ENCODE measurements at places on chromosomes 7 and 10. TPM values are rescaled to one million over a fixed set of nuclear protein-coding genes. Genes with fewer than 3 reads are reported as not detected.

GRCh38 chr10:21464134-21464533 is 61.3 kb downstream of the SKIDA1 start:
- no peak for DNase-seq

DNA sequence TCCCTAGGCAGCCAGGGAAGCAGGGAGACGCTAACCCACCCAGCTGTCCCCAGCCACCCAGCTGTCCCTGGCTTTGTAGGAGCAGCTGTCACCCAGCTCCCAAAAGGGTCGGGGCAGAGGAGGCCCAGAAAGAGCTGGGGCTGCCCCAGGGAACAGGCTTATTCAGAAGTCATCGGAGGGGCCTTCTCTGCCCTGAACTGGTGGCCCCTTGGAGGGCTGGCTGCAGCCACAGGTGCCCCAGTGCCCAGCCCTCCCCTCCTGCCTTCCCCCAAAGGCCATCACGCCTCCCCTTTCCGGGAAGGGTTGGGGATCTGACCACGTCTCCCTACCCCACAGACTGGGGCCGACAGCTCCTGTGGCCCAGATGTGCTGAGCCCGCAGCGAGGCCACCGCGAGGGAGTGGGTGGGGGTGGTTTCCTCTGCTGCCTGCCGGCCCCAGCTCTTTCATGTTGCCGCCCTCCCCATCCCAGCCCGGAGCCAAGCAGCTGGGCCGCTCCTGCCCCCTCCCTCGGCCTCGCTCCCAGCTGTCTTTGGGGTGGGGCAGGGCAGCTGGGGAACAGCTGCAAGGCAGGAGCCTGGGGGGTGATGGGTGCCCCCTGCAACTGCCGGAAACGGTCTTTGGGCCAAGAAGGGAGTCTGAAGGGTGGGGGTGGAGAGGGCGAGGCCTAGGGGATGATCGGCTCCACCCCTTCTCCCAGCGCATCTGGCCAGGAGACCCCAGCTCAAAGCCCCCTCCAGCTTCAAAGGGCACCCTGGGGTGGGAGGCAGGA is 16.8 kb downstream of the TRIM8 start:
- no peak for DNase-seq

GRCh38 chr7:141280100-141280499 is 206.2 kb downstream of the TMEM178B start:
- no peak for DNase-seq

DNA sequence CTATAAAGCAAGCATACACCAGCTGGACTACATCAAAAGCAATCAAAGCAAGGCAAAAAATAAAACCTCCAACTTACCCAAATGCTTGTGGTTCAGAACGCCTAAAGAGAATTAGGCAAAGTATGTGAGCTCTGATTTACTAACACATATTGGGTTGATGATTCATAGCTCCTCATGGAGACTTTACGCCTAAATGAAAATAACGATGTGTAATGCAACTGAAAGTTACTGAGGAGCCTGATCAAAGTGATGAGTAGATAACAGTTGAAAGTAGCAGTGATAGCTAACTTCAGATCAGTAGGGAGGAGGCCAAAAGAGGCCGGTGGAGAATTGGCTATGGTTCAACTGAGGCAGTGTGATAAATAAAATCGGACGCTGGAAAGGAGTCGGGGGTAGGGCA is 85.0 kb downstream of the MPP7 start:
- DNase-seq, result no peak

The INHBA gene
- 0.17 TPM for polyA plus RNA-seq

DNA sequence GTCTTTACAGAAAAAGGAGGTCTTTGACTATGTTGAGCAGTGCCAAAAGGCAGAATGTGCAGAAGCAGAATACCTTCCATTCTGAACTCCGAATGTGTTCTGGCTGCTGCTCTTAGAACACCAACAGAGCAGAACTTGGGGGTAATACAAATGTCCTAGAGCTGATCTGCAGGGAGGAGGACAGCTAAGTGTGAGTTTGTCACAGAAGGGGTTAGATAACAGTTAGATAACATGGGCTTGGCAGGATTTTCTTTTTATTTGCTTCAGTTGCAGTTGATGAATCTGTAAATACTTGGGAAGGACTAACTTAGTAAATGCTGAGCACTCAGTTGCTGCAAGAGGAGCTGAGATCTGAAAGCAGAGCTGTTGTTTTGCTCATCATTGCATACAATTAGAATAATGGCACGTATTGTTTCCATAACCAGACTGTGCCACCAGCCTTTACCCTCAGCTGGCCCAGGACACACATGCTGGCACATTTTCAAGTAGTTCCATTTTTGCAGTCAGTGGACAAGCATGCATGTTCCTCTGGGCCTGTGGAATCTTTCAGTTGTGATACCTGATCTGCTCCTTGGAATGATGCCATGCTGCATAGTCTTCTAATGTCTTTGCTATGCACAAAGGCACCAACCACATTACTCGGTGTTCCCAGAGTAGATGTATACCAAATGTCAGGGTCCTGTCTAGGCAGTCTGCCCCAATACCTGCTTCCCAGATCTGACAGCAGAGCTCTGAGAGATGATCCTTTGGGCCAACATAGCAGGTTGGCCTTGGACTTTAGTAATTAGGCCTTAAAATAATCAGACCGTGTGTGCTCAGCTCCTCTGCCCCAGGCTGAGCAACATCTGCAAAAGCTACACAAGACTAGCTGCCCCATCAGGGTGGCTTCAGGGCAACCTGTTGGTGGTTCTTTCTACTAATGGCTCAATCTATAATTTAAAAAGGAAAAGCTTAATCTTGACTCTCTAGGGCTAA is 55.7 kb downstream of the GSDME start:
- DNase-seq, result no peak

The GRM3 gene
- 23.5 TPM for polyA plus RNA-seq

- DNase-seq, result no peak
These were observed at the start of gene ACSL5 for GRCh38 chr10:112373912-112374338. Gene ACSL5, plus strand, starts transcription at chr10:112374116. Its CDS starts 20,831 bp downstream, at chr10:112394947.

The CNTNAP2 gene
- polyA plus RNA-seq, result 145 TPM

All from brain (organoid and tissue), 16 donors.